ENCODE measurements at places on chromosomes 2 and 18.

- no peak for DNase-seq
Measured at GRCh38 chr2:111168528-111169239, 48.0 kb downstream of the BCL2L11 start.

DNA sequence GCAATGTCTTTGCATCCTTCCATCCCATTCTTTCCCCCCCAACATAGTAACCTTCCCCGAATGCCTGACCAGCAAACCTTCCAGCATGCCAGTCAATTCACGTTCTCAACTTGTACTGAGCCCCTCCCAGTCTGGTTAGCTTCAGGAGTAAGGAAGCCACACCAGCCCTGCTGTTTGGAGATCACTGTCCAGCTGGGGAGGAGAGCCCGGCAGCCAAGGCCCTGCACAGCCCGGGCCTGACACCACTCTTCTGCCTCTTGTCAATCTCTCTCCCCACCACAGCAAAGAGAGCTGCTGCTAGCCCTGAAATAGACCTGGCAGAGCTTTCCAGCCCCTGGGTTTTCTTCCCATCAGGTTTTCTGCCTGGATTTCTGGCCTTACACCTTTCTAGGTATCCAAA lies 185.8 kb upstream of the ID2 start:
- DNase-seq = no peak

DNA sequence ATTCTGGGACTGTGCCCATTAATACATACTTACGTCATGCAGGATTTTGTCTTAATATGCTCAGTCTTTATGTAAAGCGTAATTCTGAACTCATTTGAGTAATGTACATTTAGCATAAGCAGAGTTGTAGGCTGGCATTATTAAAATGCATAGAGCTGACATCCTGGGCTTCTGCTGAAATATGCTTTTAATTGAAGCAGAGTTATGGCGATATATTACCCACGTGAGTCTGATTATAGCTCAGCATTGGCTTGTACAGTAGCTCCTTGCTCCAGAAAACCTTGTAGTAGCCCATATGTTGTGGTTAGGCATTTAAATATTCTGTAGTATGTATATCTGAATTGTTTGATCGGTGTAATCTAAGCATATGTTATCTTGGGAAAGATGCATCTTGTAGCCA lies 233.9 kb downstream of the PTGR3 start:
- no peak for DNase-seq

DNA sequence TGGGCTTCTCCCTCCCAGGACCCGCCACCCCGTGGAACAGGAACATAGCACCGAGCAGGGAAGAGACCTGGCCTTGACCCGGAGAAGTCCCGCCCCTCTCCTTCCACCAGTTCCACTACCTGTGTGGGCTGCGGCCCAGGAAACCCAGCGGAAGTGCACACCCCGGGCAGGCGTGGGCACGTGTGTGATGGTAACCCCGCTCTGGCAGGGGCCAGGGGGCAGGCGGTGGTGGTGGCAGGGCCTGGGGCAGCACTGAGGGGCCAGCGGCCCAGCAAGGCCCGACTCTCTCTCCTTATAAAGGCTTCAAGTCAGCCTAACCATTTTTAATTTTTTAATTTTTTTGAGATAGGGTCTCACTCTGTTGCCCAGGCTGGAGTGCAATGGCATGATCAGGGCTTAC lies 129.0 kb upstream of the FAM98A start:
- DNase-seq = no peak

DNA sequence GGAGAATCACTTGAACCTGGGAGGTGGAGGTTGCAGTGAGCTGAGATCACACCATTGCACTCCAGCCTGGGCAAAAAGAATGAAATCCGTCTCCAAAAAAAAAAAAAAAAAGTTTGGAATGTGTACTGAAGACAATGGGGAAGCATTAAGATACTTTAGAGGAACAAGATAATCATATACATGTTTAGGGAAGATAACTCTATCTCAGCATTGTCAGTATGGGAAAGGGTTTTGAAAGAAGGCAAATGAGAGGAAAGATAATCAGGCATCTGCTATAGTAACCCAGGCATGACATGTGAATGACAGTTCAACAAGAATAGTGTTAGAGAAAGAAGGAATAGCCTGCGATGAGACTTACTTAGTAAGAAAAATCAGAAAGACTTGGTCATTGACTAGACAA lies 112.0 kb downstream of the ATAD2B start:
- no peak for DNase-seq

GRCh38 chr2:217147818-217148217 lies 288.0 kb upstream of the TNP1 start:
- DNase-seq = no peak

DNA sequence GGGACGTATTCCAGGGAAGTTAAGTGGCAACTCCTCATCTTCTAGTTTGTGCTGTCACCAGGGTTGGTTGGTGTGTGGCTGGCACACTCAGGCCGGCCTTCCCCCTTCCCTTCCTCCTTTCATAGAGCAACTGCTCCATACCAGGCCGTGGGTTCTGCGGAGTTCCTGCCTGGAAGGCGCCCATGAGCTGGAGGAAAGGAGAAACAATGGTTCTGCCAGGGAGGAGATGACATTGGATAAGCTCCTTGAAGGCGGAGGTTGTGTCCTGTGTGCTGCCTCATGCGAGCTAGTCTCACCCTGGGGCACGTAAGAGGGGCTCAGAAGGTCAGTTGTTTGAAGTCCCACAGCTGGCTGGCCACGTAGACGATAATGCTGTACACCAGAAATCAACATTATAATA lies 19.2 kb downstream of the ASAP2 start:
- no peak for DNase-seq

GRCh38 chr2:142100139-142100873 lies 30.5 kb downstream of the LRP1B start:
- no peak for DNase-seq

- no peak for DNase-seq
Measured at GRCh38 chr2:3289526-3289925, 88.1 kb downstream of the EIPR1 start.
